ENCODE measurements at places on chromosomes 1 and 21. TPM values are rescaled to one million over a fixed set of nuclear protein-coding genes. Genes with fewer than 3 reads are reported as not detected.

- DNase-seq: no peak
These were observed at the start of gene ERVH48-1 for GRCh38 chr21:42925114-42925926. Gene ERVH48-1 (minus strand): TSS chr21:42925630. CDS start chr21:42919006, 6,624 bp downstream.

- no peak for DNase-seq
These were observed 503.8 kb upstream of the PLXNA2 start for GRCh38 chr1:208747979-208748378.

Gene RNU1-3
- not detected for polyA plus RNA-seq

DNA sequence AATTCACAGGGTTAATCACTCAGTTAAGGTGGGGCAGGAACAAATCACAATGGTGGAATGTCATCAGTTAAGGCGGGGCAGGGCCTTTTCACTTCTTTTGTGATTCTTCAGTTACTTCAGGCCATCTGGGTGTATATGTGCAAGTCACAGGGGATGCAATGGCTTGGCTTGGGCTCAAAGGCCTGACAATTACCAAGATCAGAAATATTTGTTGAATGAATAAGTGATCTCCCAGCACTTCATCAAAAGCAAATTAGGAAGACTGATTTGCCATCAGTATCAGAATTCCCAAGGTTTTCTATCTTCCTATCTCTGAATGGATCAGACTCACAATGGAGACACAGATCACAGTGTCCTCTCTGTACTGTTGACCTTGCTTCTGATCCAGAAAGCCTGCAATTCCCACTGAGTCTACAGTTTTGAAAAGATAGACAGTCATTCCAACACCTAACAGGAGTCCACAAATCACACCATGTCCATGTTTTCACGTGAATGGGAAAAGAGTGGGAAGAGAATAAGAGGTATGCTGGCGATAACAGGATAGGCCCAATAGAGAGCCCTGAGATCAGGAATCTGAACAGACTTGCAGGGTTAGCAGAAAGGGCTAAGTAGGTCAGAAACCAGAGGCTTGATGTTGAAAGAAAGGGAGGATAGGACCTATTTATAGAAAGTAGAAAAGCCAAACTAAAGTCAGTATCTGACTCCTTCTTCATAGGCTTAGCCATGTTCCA, 75.3 kb downstream of the KCNK1 start:
- no peak for DNase-seq

DNA sequence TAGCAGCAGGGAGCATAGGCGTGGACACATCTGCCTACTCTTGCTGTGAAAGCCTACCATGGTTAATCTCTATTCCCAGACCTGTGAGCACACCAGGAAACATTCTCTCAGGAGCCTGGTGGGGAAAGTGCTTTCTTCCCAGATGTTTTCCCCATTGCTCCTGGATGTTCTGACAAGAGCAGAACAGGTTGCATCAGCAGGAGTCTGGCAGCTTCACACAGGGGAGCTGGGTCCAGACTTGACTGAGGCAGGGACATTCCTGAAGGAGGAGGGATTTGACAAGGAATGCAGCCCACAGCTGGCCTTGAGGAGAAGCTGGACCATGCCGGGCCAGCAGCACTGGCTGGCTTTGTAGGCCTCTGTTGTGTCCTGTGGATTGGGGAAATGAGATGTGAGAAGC, 21.0 kb upstream of the ARTN start:
- peak; percentile 98 for DNase-seq

Gene GJA8
- polyA plus RNA-seq: not detected

Measured in foreskin keratinocyte (primary cell).